ENCODE measurements at places on chromosomes 11 and 22.

DNA sequence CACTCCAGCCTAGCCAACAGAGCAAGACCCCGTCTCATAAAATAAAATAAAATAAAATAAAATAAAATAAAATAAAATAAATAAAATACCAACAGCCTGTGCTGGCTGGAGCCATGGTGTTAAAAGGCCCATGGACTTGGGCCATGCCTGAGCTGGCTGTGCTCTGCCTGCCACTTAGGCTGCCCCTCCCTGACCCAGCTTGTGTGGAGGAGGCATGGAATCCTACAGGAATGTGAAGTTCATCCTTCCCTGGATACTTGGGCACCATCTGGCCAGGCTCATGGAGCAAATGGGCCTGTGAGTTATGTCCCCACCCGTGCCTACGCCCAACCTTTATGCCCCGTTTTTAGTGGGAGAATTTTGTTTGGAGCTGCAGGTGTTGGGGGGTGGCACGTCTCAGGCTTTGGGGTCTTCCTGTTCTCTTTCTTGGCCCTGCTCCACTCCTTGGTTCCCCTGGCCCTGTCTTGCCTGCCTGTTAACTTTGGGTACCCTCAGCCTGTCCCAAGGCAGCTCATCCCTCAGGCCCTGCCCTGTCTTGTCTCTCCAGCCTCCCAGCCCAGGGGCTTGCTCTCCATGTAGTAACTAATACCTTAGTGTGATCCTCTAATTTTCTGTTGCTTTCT is 51.3 kb downstream of the BCR start:
- no peak for DNase-seq

GRCh38 chr22:39221999-39222686 is 22.6 kb downstream of the PDGFB start:
- DNase-seq = no peak

- no peak for DNase-seq
These were observed 6.8 kb upstream of the INSC start for GRCh38 chr11:15107730-15108515.

- no peak for DNase-seq
These were observed 128.8 kb downstream of the APIP start for GRCh38 chr11:34787348-34787747.

GRCh38 chr11:105298174-105298573 is 158.6 kb upstream of the CARD18 start:
- no peak for DNase-seq

DNA sequence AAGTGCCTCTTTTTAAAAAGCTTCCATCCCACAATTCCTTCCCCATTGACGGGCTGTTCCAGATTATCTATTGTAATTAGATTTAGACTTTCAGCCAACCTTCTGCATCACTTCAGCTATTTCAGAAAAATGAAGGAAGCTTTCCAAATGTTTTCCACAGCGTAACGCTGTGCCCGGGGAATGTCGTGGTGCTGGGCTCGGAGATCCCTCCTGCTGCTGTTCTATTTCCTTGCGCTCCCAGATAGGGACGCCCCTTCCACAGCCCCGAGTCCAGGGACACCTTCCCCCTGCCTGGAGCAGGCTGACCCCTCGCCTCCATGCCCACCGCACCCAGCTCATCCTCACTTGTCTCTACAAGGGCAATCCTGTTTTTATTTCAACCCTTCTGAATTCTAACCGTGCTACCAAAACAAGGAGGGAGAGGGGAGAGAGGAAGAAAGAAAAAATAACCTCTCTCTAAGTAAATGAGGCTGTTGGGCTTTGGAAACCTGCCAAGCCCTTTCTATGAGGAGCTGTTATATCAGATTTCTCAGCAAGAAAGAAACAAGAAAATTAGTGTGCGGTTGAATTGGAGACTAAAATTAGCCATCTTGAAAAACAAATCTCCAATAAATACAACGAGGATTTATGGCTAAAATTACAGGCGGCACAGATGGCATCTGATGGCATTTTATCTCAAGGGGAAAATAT is 366.9 kb downstream of the BRD1 start:
- DNase-seq = no peak

DNA sequence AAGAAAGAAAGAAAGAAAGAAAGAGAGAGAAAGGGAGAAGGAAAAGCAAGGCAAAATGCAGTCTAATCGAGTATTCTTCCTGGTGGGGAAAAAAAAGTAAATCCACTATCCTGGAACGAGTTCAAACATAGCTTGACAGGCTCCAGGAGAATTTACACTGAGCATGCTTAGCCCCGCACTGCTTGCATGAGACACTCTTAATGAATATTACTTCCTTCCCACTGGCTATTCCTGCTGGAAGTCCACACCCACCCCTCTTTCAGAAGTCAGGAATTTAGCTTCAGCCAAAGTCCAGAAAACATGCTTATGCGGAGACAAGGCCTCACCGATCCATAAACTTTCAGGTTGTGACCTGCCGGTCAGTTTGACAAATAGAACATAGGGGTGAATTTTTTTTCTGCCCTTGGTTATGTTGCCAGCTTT is 251.8 kb upstream of the BLID start:
- DNase-seq = no peak

GRCh38 chr22:42364604-42365110 is 67.5 kb downstream of the NFAM1 start:
- DNase-seq = no peak

DNA sequence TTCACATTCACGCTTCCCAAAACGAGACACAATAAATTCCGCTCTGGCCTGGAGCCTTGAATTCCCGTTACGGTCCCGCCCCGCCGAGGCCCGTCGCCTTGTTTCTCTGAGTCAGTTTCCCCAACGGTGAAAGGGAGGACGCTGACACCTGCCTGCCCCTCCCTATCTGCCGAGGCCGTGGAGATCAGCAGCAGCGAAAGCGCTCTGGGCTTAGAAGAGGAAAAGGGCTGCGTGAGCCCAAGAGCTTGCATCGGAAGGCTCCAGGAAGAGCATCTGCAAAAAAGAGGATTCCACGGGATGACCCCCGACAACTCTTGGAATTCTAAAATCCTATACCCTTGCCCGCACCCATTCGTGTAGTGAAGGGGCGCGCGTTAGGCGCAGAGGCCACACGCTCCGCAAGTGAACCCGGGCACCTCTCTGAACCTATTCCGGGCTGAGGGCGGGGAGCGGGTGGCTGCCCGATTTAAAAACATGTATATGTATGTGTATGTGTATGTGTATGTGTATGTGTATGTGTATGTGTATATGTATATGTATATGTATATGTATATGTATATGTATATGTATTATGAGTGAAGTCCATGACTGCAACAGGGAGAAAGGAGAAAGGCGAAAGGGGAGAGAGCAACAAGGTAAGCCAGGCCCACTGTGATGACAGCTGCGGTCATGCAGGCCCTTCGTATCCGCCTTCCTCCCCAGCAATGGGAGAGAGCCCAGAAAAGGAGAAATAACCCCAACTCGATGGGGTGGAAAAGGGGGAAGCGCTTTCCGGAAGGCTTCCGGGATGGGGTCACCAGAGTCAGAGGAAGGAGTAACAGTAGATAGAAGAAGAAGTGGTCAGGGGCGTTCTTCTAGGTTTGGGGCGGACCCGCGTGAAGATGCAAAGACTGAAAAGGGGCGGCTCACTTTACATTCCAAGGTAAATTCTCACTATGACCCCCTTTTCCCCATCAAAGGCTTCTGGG is 948 bp upstream of the MRTFA start:
- peak; percentile 26 for DNase-seq

DNA sequence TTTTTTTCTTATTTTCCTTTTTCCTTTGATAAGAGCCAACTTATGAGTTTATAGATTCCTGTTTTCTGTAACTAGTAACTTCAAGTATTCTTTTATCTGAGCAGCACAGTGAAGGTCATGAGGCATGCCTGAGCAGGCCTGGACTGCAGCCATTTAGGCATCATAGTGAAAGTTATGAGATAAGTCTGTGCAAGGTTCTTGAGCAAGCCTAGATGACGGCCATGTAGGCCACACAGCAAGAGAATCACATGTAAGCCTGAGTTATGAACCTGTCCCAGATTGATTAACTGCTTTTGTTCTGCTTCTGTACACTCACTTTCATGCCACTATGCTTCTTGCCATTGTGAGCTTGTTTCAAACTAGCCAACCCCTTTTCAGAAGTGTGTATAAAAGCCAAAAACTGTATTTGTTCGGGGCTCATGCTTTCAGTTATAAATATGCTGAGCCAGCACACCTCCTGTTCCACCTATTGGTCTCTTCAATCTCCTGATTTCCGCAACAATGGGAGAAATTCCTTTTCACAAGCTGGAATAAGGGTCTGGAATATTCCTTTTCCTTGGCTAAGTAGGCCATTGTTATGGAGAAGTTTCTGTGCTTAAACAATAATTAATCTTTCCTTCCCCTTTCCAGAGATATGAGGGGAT is 745.7 kb downstream of the FAM181B start:
- DNase-seq = no peak

DNA sequence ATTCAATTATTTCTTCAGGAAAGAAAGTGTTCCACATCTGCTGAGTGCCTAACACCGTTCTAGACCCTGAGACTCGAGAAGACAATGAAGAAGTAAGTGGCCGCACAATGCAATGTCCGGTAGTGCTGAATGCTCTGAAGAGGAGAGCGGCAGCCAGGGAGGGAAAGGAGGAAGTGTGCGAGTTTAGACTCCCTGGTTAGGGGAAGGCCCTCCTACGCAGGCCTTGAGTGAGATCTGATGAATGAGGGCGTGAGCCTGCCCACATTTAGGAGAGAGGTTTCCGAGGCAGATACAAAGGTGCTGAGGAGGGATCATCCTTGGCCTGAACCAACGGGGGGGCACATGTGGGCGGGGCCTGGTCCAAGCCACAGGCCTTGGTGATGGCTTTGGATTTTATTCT is 558.6 kb downstream of the NTM start:
- no peak for DNase-seq

GRCh38 chr11:16917941-16918340 is 96.3 kb downstream of the PLEKHA7 start:
- no peak for DNase-seq

- peak; percentile 50 for DNase-seq
These were observed 17.3 kb upstream of the SLC29A2 start for GRCh38 chr11:66388780-66389386.

- DNase-seq = no peak
These were observed 2.9 kb downstream of the MUC2 start for GRCh38 chr11:1077417-1078119.

DNA sequence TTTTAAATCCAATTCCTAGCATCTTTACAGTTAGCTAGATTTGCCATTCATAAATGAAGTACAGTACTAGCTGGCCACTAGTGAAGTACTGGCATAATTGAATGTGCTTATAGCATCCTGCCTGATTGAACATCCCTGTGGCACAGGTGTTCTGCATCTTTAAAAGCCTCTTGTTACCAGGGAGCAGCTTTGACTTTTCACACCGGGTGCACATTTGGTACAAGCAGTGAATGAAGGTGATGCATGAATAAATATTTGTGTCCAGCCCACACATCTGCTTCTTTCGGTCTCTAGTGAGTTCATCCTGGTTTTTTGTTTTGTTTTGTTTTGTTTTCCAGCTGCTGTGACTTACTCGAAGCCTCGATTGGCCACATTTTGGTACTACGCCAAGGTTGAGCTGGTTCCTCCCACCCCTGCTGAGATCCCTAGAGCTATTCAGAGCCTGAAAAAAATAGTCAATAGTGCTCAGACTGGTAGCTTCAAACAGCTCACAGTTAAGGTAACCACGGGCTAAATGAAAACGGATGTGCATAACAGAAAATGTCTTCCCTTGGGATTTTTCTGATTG is 5.3 kb downstream of the ATP5MG start:
- no peak for DNase-seq

DNA sequence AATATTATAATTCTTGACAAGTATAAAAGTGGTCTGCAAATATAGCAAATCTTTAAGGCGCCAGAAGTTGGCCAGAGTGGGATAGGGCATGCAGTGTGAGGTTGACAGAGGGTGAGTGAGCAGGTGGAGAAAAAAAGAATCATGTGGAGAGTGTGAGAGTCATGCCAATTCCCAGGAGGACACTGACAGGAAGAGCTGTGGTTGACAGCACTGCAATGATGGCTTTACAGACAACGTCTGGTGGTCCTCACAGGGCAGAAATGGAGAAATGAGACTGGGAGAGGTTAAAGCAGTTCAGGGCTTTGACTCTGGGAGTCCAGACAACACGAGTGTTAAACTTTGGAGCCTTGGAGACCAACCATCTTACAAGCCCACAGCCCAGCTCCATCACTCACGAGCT is 34.9 kb downstream of the SERPIND1 start:
- DNase-seq = no peak
